Hippocampal formation (tissue), 2 donors: ENCODE measurements at places on chromosomes 1 and 21.
A peak's percentile ranks its signal among the peaks of the same experiment; 100 is the strongest.

DNA sequence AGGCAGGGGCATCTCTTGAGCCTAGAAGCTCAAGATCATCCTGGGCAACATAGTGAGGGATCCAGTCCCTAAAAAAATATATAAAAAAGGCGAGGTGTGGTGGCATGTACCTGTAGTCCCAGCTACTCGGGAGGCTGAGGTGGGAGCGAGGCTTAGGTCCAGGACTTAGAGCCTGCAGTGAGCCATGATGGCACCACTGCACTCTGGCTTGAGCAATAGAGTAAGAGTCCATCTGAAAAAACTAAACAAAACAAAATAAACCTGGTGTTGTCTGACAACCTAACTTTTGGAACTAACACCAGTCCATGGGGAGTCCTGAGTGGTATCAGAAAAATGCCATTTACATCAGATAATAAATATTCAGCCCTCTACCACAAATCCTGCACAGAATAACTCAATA, 110.1 kb upstream of the NRIP1 start:
- DNase-seq = no peak

DNA sequence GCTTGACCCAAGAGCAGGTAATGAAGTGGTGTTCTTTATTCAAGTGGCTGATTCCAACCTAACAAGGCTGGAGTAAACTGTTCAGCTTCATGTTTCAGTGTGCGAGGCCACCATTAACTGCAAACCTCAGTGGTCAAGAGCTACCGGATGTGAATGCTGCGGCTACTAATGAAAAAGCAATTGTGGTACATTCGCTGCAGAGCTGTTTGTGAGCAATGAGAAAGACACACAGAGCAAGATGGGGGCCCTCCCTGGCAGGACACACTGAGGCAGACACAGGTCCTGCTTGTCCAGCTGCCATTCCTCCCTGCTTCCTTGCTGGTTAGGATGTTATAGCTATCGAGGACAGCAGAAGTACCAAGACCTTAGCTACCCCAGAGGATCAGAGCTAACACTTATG, 26.1 kb downstream of the SYF2 start:
- DNase-seq = no peak

- DNase-seq = no peak
These were observed 3.9 kb downstream of the EXTL1 start for GRCh38 chr1:26025517-26025916.

DNA sequence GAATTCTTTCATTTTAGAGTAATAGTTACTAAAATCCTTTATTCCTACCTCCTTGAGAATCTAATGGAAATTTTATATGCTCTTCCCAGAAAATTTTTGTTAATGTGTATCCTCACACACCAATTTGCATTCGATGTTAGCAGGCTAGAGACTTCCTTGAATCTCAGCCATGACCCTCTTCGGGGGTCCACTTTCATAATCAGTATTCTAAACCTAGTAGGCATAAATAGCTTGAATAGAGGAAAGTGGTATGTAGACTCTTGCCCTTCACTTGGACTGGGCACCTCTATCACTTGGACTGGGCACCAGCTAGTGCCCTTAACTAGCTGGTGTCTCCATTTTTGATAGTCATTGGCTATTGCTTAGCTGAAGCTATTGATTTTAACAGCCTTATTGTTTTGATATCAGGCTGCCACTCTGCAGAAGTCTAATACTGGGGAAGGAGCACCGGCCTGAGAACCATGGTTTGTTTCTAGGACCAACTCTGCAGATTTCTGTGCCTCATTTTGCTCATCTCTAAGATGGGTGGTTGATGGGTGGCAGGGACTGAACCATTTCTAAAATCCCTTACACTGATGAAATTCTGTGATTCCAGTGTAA, 42.8 kb downstream of the MRPL39 start:
- no peak for DNase-seq

GRCh38 chr1:204619721-204620120, 65.8 kb downstream of the LRRN2 start:
- no peak for DNase-seq

GRCh38 chr1:177891809-177892208, 78.0 kb downstream of the SEC16B start:
- DNase-seq = no peak

DNA sequence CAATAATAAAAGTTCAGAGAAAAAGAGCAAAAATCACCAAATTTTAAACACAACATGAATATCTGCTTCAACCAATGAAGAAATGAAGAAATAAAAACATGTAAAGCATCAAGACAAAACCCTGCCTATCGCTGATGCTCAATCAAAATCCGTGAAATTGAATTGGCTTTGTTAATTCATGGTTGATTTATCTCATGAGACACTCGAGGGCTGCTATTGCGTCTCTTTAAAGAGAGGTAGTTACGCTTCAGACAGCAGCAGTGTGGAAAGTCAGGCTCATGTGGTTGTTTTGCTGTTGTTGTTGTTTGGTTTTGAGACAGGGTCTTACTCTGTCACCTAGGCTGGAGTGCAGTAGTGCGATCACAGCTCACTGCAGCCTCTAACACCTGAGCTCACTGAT, 65.5 kb upstream of the RGS7 start:
- DNase-seq = no peak

DNA sequence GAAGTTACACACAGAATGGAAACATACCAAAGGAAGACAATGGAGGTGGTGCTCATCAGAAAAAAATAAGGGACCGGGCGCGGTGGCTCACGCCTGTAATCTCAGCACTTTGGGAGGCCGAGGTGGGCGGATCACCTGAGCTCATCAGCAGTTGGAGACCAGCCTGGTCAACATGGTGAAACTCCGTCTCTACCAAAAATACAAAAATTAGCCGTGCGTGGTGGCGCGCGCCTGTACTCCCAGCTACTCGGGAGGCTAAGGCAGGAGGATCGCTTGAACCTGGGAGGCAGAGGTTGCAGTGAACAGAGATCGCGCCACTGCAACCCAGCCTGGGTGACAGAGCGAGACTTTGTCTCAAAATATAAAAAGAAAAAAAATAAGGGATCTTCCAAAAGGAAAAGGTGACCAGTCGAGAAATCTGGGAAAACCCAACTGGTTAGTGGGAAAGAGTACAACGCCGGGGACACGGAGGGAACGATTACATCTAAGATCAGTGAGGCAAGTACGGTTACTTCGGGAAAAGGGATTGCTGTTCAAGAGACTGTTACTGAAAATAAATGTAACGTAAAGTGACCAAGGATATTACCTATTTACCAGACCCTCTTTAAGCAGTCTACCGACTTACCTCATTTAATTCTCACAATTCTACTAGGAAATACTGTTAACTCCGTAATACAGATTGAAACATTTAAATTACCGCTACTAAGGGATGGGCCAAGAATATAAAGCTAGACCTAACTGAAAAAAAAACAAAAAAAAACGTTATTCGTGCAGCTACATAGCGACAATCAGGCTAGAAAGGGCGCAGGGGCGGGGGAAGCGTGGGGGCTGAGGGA, 822 bp downstream of the CCT3 start:
- no peak for DNase-seq

- DNase-seq = no peak
These were observed 33.3 kb downstream of the PTPRF start for GRCh38 chr1:43563876-43564539.

- DNase-seq = no peak
These were observed 11.0 kb downstream of the ZMYM4 start for GRCh38 chr1:35279555-35279904.

GRCh38 chr1:246122071-246122470, 385.0 kb downstream of the SMYD3 start:
- no peak for DNase-seq

DNA sequence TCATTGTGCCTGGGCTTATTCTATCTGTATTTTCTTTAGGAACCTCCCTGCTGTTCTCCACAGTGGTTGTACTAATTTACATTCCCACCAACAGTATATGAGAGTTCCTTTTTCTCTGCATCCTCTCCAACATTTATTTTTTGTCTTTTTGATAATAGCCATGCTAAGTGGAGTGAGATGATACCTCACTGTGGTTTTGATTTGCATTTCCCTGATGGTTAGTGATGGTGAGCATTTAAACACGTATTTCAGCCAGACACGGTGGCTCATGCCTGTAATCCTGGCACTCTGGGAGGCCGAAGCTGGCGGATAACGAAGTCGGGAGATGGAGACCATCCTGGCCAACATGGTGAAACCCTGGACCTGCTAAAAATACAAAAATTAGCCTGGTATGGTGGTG, 57.9 kb downstream of the SLAMF6 start:
- DNase-seq = no peak

DNA sequence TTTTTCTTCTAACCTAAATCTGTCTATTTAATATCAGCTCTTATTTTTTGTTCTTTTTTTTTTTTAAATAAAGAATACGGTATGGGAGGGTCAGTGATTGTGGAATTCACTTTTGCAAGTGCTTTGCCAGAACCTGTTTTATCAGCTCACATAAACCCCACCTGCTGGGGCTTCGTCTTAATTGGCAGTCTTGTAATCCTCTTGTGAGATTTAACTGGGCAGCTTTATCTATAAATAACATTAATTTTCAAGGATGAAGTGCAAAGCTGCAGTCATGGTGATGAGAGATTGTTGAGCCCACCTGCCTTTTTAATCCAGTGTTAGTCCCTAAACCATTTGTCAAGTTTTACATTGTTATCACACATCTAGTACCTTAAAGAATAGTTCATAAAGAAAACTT, 18.2 kb upstream of the PDC start:
- DNase-seq = no peak

DNA sequence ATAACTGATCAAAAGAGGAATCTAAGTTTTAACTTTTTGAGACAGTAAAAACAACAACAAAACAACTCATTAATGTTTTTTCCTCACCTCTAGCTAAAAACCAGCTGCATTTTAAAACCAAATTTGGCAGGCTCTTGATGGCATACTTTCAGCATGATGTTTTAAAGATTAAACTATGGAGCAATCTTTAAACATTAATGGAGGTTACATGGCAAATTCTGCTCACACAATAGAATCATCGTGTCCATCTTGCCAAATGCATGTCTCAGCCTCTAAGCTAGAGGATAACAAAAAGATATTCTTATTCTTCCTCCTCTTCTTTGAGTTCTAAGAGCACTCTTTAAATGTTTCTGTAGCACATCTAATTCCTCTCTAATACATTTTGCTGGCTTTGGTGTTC, 579.8 kb upstream of the PKN2 start:
- no peak for DNase-seq

DNA sequence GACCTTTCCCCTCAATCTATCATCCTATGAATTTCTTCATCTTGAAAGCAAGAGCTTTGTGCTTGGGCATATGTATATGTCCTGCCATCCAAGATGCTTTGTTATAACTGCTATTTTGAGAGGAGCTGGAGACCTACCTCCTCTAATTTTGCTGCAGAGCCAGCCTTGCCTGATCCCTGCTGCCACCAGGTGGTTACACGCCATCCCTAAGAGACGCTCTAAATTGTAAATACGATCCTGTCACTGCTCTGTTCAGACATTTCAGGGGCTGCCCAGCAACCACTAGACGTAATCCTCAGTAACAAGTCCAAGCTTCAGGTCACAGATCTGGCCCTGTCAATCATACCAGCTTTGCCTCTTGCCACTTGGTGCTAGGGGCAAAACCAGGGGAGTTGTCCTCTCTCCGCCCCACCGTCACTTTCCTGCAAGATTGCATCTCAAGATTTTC, 32.9 kb downstream of the GPA33 start:
- peak; percentile 60 for DNase-seq

GRCh38 chr1:83718338-83718737, 280.6 kb downstream of the TTLL7 start:
- DNase-seq = no peak

- no peak for DNase-seq
These were observed 34.2 kb upstream of the LRRC8C start for GRCh38 chr1:89598450-89599331.

- no peak for DNase-seq
These were observed 28.8 kb upstream of the PDPN start for GRCh38 chr1:13554798-13555197.

GRCh38 chr1:3996846-3997705, 97.0 kb upstream of the C1orf174 start:
- no peak for DNase-seq

DNA sequence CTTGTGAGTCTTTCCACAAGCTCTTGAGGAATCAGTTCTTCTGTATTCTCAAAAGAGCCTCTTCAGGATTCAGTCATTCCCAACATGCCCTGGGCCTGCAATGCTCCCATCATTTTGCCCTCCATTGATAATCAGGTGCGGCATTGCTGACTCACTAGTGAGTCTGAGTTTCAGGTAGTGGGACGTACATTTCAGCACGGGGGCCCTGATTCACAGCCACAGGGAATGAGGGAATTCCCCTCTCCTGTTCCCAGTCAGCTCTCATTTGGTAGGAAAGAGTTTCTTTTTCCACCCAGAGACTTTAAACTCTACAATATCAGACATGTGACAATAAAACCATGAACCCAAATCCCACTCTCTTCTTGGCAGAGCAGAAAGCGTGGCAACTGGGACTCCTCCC, 3.7 kb upstream of the IRF6 start:
- DNase-seq = no peak

GRCh38 chr1:10856176-10856683, 59.8 kb upstream of the CASZ1 start:
- DNase-seq = no peak

DNA sequence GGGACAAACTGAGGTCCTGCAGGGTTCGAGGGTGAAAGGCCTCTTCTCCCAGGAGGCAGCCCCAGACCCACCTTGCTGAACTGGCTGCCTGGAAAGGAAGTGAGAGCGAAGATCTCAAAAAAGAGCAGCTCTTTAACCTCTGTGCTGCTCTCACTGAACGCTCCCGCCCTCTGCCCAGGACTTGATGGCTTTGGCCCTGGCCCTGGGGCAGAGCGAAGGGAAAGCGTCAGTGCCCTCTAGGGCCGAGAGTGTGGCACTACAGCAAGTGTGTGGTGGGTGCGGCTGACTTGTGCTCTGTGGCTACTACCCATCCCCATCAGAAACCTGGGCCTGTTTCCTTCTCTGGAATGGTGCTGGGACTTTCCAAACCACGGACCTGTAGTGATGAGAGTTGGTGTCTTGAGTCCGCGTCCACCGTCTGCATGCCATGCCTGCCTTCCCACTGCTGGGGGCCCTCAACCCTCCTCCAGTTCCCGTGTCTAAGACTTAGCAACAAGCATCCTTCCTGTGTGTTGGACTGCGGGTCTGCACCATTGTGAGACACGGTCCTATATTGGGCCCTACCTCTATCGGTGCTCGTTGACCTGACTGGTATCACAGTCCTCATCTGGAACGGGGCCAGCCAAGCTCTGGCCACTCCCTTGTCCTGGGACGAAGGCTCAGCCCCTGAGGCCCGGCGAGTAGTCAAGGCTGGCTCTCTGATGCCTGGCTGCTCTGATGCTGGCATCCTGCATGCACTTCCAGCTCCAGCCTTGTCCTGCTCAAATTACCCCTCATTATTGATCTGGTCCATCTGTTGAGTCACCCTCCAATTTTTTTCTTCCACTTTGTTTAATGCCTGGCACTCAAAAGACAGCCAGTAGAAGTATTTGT, 180.3 kb downstream of the DISC1 start:
- DNase-seq = no peak

DNA sequence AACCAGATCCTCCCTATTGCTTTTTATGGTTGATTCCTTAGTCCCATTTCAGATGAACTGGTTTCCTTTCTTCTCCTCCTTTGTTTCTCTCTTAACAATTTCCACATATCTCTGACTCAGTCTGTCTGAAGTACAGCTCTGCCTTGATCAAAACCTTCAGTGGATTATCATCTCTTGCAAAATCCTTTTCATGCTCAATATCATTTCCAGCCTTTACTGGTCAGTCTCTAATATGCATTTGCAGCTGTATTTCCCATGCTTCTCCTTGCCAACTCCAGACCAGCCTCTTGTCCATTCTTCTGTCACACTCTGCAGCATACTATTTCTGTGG, 72.2 kb downstream of the SNX7 start:
- no peak for DNase-seq
